ENCODE measurements at places on chromosomes 11 and 22. TPM values are rescaled to one million over a fixed set of nuclear protein-coding genes. Genes with fewer than 3 reads are reported as not detected.

GRCh38 chr22:41620589-41621098, at the start of gene DESI1:
DESI1 (minus strand) TSS chr22:41621043; CDS start chr22:41620839, 204 bp downstream.
- peak within 1 kb of the TSS; percentile 100 for H3K27ac ChIP-seq
- H3K4me1 ChIP-seq, result peaks cover 52% of the 10 kb centered on the region
- no peaks in the 10 kb centered on the region for H3K36me3 ChIP-seq
- no peak for DNase-seq

GRCh38 chr11:13343931-13344717, 66.5 kb downstream of the BMAL1 start:
- no peak overlapping the region for H3K27ac ChIP-seq
- H3K4me3 ChIP-seq, result no peak overlapping the region
- H3K4me1 ChIP-seq, result peaks cover 61% of the 10 kb centered on the region
- H3K27me3 ChIP-seq, result no peaks in the 10 kb centered on the region

PRRG4 gene
- total RNA-seq, result not detected

- H3K4me3 ChIP-seq, result no peak overlapping the region
- no peaks in the 10 kb centered on the region for H3K36me3 ChIP-seq
- no peak for DNase-seq
- H3K27ac ChIP-seq, result no peak overlapping the region
Observed at GRCh38 chr11:130588471-130588870, 140.0 kb downstream of the ADAMTS15 start.

TMPRSS13 gene
- total RNA-seq, result 4.8 TPM

DNA sequence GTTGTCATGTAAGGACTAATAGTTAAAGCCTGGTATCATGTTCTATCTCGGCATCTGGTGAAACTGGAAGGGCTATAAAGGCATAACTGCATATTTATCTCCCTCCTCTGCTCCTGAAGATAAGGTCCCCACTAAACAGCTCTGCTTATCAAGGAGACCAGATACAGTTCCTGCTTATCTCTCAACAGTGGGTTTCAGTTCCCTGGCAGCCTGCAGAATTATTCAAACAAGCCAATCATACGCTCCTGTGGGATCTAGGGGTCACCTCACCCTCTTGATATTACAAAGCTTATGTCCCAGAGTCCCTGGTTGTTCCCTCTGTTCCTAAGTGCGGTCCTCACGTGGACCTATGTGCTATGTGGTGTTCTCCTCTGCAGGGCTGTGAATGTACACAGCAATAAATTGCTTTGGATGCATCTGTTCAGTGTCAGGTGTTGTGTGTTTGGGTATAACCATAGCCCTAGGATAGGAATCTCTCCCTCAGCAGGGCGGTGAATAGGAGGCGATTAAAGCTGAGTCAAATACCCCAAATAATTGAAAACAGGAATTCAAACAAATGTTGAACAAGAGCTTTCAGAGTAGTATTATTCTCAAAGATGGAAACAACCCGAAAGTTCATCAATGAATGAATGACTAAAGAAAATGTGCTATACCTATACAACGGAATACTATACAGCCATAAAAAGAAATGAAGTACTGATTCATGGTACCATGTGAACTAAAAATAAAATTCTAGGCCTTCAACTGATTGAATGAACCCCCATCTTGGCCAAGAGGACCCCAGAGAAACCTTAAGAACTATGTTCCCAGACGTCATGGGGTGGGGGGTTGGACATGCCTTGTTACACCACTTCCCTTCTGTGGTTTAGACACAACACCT, 3.1 kb upstream of the OOSP4A start:
- no peak overlapping the region for H3K27ac ChIP-seq
- no peak overlapping the region for H3K4me3 ChIP-seq

GRCh38 chr11:125625225-125625629, 264 bp downstream of the CHEK1 start:
- H3K4me3 ChIP-seq, result peak overlapping the region; percentile 96
- no peak for DNase-seq
- H3K4me1 ChIP-seq, result peaks cover 17% of the 10 kb centered on the region
- H3K27ac ChIP-seq, result peak overlapping the region; percentile 97
- peaks cover 19% of the 10 kb centered on the region for H3K36me3 ChIP-seq

LRRC74B gene
- total RNA-seq, result not detected

TUBA8 gene
- 3.9 TPM for total RNA-seq

UBE2L6 gene
- 61.8 TPM for total RNA-seq

DNA sequence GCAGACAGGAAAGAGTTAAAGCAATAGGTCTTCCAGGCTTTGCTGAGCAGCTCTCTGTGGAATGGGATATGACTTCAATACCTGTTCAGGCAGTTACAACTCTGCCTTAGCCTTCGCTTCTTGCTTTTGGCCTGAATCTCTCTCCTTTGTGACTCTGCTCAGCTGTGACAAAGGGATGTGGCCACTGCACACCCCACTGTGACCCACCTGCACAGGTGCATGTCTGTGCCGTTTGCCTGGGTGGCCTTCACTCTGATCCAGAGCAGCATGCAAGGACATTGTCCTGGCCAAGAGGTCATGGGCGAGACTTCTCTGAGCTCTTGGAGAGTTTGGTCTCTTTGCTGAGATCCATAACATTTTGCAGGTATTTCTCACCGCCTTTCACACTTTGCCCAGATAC, 891.3 kb downstream of the BRD1 start:
- peaks cover 1% of the 10 kb centered on the region for H3K4me1 ChIP-seq
- peaks cover 16% of the 10 kb centered on the region for H3K36me3 ChIP-seq
- peaks cover 24% of the 10 kb centered on the region for H3K27me3 ChIP-seq
- DNase-seq, result no peak
- no peak overlapping the region for H3K27ac ChIP-seq
- no peak overlapping the region for H3K4me3 ChIP-seq

- peaks cover 84% of the 10 kb centered on the region for H3K4me1 ChIP-seq
- H3K27ac ChIP-seq, result peak overlapping the region; percentile 96
- H3K36me3 ChIP-seq, result no peaks in the 10 kb centered on the region
- H3K27me3 ChIP-seq, result no peaks in the 10 kb centered on the region
Observed at GRCh38 chr22:37633089-37633624, 6.3 kb upstream of the SH3BP1 start.

- no peak overlapping the region for H3K27ac ChIP-seq
- H3K36me3 ChIP-seq, result peaks cover 3% of the 10 kb centered on the region
- peaks cover 12% of the 10 kb centered on the region for H3K4me1 ChIP-seq
- DNase-seq, result no peak
- no peaks in the 10 kb centered on the region for H3K27me3 ChIP-seq
Observed at GRCh38 chr11:45995342-45995734, 72.9 kb downstream of the LARGE2 start.
